ENCODE measurements at places on chromosomes 3 and 15.

DNA sequence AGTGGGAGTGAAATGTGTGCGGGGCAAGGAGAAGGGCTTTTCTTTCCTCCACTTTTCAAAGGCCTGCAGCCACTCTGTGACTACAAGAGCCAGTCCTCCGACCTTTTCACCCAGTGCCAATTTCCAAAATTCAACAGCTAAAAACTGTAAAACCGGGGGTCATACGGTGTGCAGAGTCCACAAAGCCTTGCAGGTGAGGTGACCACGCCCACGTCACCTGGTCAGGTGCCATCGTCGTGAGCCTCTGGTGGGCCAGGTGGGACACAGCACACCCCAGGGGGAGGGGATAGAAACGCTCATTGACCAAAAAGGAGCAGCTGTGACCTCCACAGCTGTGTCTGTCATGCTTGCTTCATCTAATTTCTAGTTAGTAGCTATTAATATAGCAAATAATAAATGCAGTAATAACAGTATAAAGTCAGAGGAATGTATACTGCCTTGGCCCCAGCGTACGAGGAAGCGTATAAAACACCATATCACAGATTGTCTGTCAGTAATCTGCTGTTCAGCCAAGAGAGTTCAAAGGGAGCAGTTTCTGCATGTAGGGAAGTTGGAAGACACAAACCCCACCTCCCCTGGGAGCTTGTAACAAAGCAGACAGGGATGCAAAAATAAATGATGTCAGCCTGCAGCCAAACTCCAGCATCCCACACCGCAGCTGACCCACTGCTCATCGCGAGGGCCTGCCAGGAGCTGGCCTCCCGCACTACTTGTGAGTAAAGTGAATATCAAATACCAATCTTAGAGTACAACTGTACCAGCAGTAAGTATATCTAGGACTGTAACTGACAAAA is 86.7 kb downstream of the VGLL4 start:
- peak; percentile 93 for DNase-seq

DNA sequence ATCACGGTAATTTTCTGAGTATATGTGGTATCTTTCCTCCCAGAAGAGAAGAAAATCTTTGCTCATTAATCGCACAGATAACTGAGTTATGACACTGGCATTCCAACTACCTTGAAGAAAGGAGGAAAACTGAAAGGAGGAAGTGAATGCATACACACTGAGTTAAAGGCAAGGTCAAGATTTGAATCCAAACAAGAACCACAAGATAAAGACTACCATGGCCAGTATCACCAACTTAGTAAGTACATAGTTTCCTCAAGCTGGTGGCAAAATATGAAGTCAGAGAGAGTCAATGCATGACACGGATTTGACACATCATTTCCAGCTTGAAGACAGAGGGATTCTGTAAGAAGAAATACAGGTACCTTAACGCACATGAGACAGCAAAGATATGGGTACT is 287.5 kb downstream of the ULK4 start:
- peak; percentile 47 for DNase-seq

- DNase-seq = no peak
These were observed 719 bp upstream of the SRPRB start for GRCh38 chr3:133804896-133805295.

DNA sequence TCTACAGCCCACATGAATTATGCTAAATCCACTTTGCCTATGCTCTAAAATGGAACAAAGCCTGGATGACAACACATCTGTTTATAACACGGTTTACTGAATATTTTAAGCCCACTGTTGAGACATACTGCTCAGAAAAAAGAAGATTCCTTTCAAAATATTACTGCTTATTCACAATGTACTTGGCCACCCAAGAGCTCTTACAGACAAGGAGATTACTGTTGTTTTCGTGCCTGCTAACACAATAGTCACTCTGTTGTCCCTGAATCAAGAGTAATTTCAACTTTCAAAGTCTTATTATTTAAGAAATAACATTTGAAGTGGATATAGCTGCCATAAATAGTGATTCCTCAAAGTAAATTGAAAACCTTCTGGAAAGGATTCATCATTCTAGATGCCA is 70.9 kb downstream of the ANKRD28 start:
- no peak for DNase-seq

- peak; percentile 65 for DNase-seq
These were observed 73.6 kb downstream of the ETV5 start for GRCh38 chr3:186035277-186035676.

DNA sequence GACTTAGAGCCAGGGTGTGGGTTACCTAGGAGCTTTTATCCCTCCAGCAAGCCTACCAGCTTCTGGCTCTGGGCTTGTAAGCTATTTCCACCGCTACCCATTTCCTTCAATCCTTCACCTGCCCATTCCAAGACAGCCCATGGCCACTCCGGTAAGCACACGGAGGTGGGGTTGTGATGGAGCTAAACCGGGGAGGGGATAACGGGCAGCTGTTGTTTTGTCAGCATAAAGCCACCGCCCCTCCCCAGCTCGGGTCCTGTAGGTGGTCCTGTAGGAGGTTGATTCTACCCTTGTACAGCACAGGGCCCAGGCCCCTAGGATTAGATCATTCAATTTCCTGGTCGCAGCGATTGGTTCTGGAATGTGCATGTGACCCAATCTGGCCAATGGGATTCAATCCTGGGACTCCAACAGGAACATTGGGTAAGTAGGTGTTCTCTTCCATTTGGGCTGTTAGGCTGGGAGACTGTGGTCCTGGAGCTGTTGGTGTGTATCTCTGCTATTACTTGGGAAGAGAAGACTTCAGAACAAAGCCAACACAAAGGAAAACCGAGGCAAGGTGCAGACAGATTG is 150.6 kb downstream of the RAB11A start:
- DNase-seq = no peak

GRCh38 chr3:126528419-126528799 is 4.5 kb downstream of the CHST13 start:
- no peak for DNase-seq

DNA sequence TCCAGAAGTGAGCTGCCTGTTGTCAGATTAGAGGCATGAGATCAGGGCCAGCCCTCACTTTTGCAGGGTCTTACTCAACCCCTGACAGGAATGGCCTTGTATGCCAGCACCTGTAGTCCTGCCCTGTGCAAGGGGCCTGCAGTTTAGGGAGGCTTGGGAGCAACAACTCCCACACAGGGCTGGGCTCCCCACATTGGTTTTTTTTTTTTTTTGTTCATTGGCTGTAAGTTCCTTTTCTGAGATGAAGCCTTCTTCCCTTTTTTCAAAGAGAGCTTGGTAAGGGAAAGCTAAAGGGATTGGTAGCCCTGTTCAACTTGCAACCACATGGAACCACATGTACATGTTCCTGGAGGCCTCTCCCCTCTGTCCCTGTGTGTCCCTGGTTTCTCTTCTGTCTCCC is 46.4 kb downstream of the TNFAIP8L3 start:
- no peak for DNase-seq

DNA sequence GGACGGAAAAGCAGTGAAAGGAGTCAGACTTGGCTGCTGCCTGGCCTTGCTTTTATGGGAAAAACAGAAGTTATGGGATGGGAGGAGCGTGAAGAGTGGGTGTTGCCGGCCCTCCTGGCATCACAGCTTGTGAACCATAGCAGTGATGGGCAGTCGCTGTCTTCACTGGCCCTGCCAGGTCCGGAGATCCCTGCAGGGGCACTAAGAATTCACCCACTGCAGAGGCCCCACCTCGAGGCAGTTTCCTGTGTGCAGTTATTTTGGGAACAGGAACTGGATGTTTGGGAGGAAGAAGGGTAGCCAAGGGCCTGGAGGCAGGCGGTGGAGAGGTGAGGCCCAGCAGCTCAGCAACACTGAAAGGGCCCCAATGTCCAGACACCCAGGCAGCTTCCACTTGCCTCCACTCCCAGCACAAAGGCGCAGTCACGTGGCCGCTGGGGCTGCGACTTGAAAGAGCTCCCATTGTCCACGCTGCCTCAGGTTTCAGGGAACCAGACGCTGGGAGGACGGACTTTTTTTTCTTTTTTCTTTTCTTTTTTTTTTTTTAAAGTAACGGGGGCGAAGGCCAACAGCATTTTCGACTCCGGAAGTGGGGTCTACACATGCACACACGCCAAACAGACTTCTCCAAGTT is 255.6 kb downstream of the ZNF621 start:
- DNase-seq = peak; percentile 62

GRCh38 chr15:35697549-35698299 is 151.8 kb upstream of the DPH6 start:
- DNase-seq = peak; percentile 89

- DNase-seq = no peak
These were observed 50.9 kb upstream of the ZDHHC23 start for GRCh38 chr3:113896930-113897329.

DNA sequence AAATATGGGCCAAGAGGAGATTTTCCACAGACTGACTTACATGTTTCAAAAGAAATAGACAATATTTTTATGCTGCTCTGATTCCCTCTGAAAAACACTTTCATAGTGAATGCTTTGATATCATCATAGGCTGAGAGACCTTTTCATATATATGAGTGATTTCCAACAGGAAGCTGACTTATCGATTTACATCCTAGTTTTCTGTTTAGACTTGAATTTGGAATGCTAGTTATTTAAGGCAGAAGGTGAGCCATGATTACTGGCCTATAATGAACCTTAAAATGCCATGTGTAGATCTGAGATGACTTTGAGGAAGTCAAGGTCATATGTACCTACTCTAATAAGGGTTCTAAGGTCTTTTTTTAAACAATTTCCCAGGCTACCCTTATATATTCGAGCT is 1126.1 kb downstream of the ROBO1 start:
- DNase-seq = no peak

DNA sequence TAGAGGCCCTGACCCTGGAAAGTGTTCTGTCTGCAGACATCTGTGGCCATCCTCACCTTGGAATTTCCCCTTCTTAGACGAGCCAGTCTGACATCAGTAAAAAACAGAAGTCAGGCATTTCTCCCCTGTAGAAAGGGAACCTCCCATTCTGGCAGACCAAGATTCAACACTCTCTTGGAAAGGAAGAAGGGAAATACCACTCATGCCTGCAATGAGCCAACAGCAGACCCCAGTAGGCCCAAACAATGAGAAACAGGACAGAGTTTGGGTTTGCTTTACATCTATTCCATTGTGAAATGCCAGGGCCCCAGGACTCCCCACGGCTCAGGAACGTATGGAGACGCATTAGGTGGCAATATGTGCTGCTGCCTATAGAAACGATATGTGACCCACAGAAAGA is 264.0 kb upstream of the NSMCE3 start:
- DNase-seq = peak; percentile 2

DNA sequence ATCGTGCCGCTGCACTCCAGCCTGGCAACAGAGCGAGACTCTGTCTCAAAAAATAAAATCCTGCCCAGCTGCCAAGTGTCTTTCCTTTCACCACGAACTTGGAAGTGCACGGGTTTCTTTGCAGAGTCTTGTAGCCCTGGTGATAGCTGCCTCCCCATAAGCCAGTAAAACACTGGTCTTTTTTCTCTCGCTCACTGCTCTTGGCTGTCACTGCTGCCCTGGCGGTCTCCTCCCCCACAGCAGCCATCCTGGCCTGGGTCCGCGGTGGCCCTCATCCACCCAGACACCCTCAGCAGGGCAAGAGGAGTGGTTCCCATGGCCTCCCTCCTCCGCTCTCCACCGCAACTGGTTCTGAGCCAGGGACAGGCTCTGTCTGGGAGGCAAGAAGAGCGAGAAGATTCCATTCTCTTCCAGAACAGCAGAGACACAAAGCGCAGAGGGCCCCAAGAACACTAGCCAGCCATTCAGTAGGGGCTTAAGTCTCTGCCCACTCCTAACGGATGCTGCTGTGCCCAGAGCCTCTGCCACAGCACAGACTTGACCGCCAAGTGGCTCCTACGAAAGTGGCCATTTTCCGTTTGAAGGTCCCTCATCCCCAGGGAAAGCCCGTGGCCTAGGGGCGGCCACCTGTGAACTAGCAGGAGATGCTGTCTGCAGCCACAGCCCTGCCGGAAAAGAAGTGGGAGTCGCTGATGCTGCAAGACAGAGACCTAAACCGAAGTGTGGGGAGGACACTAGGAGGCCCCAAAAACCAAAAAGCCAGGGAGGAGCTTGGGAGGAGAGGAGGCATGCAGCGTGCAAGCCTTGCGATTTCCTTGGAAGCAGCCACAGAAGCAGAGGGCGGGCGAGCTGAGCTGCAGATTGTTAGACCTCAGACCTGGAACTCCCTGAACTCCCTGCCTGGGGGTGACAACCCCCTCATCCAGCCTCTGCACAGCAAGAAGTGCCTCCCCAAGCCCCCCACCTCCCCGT is 44.1 kb downstream of the KLHL25 start:
- peak; percentile 49 for DNase-seq

DNA sequence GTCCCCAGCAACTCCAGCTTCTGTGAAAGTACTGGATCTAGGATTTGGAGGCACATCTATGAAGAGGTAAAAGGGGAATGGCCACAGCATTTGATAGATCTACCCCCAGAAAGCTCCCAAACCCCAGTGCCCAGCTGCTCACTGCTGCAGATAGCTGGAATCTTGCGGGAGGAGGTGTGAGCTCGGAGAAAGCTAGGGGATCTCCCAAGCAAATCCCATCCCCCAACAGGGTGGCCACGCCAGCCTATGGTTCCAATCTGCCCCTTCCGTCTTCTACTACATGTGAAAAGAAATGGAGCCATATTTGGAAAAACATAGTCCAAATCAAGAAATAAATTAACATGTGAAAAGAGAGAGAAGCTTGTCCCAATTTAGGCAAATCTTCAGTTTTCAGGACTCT is 42.0 kb downstream of the SEMA5B start:
- DNase-seq = no peak

DNA sequence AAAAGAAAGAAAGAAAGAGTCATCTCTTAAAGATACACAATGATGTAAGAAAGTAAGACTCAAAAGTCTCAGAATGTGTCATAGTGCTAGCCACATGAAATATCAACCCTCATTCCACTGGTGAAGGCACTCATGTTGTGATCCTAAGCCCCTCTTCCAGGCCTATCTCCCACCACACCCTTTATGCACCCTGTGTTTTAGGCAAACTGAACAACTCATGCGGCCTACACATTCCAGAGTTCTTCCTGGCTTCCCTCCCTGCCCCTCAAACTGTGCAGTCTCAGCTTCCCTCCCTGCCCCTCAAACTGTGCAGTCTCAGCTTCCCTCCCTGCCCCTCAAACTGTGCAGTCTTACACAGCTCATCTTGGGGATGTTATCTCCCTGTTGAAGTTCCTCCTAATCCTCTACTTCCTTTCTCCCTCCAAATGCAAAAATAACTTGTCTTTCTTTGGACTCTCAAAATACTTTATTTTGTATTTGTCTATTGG is 69.0 kb upstream of the FNDC3B start:
- DNase-seq = peak; percentile 67

DNA sequence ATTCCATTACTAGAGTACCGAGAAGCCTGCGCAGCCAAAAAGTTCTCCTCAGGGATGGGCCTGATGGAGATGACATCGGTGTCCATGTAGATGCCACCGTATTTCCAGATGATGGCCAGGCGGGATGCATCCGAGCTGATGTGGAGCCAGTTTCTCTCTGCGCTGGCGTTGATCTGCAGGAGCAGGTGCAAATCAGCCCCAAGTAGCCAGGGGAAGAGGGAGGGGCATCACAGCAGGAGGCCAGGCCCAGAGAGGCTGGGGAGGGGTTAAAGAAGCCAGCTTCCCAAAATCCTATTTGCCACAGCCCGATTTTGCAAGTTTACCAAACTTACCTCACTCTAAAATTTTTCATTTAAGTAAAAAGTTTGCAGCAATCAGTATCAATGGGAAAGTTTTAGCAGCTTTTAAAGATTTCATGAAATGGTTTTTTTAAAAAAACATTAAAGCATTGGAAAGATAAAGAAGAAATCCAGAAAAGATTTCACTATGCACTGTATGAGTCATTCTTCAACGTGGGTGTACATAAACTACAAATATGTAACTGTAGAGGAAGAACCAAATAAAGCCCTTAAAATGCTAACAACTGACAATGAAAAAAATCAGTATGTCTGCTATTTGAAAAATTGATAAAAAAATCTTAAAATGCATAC is 7.4 kb downstream of the A4GNT start:
- peak; percentile 69 for DNase-seq
